ENCODE measurements at places on chromosomes 2 and 18. TPM values are rescaled to one million over a fixed set of nuclear protein-coding genes. Genes with fewer than 3 reads are reported as not detected.

The HOXD11 gene
- not detected for total RNA-seq

The CD8B2 gene
- 3.6 TPM for total RNA-seq

The C1QL2 gene
- not detected for total RNA-seq

The CLEC4F gene
- not detected for total RNA-seq

The GPAT2 gene
- total RNA-seq = 4.3 TPM

The HOXD12 gene
- not detected for total RNA-seq

The GPR155 gene
- 19.8 TPM for total RNA-seq

The B3GNT2 gene
- total RNA-seq = 41.2 TPM

The ECEL1 gene
- not detected for total RNA-seq

The NR4A2 gene
- 1.9 TPM for total RNA-seq

The CPO gene
- total RNA-seq = not detected

The EVA1A gene
- total RNA-seq = not detected

The HNRNPLL gene
- total RNA-seq = 46.5 TPM

The FEV gene
- total RNA-seq = not detected

The FIGN gene
- not detected for total RNA-seq

The METTL21A gene
- 22.9 TPM for total RNA-seq

The MYCN gene
- total RNA-seq = not detected

The HTR2B gene
- not detected for total RNA-seq

The ALK gene
- total RNA-seq = not detected

The BOLL gene
- total RNA-seq = not detected

The EPC2 gene
- total RNA-seq = 26.5 TPM

The IMP4 gene
- 80.7 TPM for total RNA-seq

The CDH7 gene
- not detected for total RNA-seq

The ANKRD29 gene
- total RNA-seq = not detected

The RAX gene
- not detected for total RNA-seq

The RUFY4 gene
- total RNA-seq = 0.81 TPM

The DLGAP1 gene
- not detected for total RNA-seq

The GAREM2 gene
- 2.8 TPM for total RNA-seq

The EPB41L5 gene
- total RNA-seq = 3.8 TPM

The ASB18 gene
- not detected for total RNA-seq

The C2orf92 gene
- total RNA-seq = 4.0 TPM

The FAM168B gene
- total RNA-seq = 50.8 TPM

The SGPP2 gene
- 0.11 TPM for total RNA-seq

The CCDC68 gene
- not detected for total RNA-seq

The FAM237A gene
- total RNA-seq = not detected

The CFAP221 gene
- total RNA-seq = not detected

The FHOD3 gene
- total RNA-seq = not detected

The UPP2 gene
- total RNA-seq = not detected

The GPBAR1 gene
- total RNA-seq = 0.97 TPM

The CHPF gene
- 7.3 TPM for total RNA-seq

The SH3RF3 gene
- total RNA-seq = 0.10 TPM

The PELI1 gene
- 21.1 TPM for total RNA-seq

The SP110 gene
- 128 TPM for total RNA-seq

The DSG4 gene
- not detected for total RNA-seq

The FBLN7 gene
- total RNA-seq = 0.58 TPM

The RASGRP3 gene
- 3.7 TPM for total RNA-seq

The TM4SF20 gene
- total RNA-seq = not detected

The MC2R gene
- not detected for total RNA-seq

The NYAP2 gene
- total RNA-seq = not detected

The LYG2 gene
- not detected for total RNA-seq

The CRYGD gene
- not detected for total RNA-seq
